Spinal cord (tissue), 10 donors: ENCODE measurements at places on chromosomes 5 and 9. TPM values are rescaled to one million over a fixed set of nuclear protein-coding genes. Genes with fewer than 3 reads are reported as not detected.

DNA sequence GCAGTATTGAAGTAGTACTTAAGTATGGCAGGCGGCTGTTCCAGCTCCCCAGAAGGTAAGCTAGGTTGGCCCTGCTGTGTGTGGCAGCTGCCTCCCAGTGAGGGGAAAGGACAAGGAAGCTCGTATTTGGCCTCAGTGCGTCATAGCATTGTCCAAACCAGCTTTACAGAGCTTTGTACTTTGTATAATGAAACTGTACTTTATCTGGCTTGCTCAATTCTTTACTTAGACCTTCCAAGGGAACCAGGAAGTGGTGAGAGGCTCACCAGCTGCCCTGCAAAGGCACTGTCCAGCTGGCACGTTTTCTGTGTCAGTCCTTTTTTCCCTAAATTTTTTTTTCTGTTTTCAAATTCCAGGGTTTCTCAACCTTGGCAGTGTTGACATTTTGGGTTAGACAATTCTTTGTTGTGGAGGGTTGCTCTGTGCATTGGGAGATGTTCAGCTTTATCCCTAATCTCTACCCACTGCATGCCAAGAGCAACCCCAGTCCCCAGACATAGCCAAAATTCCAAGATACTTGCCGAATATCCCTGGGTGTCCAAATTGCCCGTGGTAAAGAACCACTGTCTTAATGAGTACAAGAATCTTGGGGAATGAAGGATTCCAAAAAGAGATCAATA lies 474.5 kb downstream of the LRRC70 start:
- H3K27ac ChIP-seq = no peak overlapping the region
- no peak overlapping the region for H3K4me3 ChIP-seq
- no peaks in the 10 kb centered on the region for H3K4me1 ChIP-seq
- H3K27me3 ChIP-seq = no peaks in the 10 kb centered on the region
- no peak for DNase-seq

DNA sequence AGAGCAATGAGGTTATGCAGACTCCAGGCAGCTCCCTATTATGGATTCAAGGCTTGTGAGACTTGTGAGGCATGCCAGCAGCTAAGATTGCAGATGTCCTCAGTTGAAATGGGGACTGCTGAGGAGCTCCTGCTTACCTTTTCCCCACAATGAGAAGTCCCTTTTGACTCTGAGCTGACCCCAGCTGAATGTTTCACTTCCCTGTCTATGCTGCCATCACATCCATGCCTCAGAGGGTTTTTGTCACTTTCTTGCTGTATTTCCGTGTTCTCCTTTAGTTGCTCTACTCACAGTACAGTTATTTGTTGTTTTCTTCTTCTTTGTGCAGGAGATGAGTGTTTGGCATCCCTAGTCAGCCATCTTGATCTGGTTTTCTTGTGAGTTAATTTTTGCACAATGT lies 18.8 kb upstream of the OR2S2 start:
- H3K36me3 ChIP-seq = no peaks in the 10 kb centered on the region
- H3K4me1 ChIP-seq = no peaks in the 10 kb centered on the region
- no peak for DNase-seq
- H3K27me3 ChIP-seq = peaks cover 2% of the 10 kb centered on the region

DNA sequence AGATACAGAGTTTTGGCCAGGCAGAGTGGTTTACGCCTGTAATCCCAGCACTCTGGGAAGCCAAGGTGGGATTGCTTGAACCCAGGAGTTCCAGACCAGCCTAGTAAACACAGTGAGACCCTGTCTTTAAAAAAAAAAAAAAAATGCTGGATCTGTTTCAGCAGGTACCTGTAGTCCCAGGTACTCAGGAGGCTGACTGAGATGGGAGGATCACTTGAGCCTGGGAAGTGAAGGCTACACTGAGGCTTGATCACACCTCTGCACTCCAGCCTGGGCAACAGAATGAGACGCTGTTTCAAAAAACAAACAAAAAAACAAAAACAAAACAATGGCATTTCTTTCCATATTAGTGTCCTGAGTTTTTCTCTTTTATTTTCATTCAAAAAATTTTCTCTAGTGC lies 19.0 kb downstream of the UNC13B start:
- H3K27me3 ChIP-seq = no peaks in the 10 kb centered on the region
- H3K27ac ChIP-seq = no peak overlapping the region
- H3K4me3 ChIP-seq = no peak overlapping the region
- H3K36me3 ChIP-seq = peaks cover 3% of the 10 kb centered on the region
- H3K4me1 ChIP-seq = no peaks in the 10 kb centered on the region
- DNase-seq = no peak

DNA sequence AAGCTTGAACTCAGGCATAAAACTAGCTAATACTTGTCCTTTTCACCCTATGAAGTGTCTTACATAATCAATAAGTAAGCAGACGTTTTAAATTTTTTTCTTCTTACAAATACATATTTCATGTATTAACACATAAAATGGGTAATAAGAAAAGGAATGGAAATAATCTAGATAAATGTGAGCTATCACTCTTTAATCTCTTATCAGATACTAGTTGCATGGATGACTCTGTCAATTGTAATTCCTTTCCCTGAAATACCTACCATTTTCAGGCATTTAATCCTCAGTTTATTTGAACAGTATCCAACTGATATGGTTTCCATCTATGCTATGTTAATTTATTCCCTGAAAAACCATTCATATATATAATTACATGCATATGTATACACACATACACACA lies 166.0 kb upstream of the RGS7BP start:
- no peaks in the 10 kb centered on the region for H3K27me3 ChIP-seq
- no peaks in the 10 kb centered on the region for H3K36me3 ChIP-seq
- no peaks in the 10 kb centered on the region for H3K4me1 ChIP-seq
- no peak overlapping the region for H3K4me3 ChIP-seq

DNA sequence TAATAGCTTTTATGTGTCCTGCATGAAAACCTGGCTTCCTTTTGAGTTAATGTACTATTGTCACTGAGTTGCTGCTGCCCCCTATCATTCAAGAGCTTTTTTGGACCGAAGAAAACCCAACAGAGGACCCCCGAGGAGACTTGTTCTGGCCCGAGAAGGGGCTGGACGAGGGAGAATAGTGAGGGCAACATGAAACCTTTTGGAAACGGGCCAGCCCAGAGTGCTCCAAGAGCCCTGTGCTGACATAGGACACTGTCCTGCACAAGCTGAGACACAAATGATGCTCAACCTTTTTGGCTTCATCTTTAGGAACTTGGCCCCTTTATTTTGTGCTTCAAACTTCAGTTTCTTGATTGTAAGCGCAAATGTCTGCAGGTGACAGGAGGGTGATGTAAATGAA lies 4.0 kb upstream of the GADD45G start:
- no peak for DNase-seq
- peaks cover 36% of the 10 kb centered on the region for H3K4me1 ChIP-seq
- peaks cover 3% of the 10 kb centered on the region for H3K36me3 ChIP-seq
- H3K27me3 ChIP-seq = peaks cover 21% of the 10 kb centered on the region

DNA sequence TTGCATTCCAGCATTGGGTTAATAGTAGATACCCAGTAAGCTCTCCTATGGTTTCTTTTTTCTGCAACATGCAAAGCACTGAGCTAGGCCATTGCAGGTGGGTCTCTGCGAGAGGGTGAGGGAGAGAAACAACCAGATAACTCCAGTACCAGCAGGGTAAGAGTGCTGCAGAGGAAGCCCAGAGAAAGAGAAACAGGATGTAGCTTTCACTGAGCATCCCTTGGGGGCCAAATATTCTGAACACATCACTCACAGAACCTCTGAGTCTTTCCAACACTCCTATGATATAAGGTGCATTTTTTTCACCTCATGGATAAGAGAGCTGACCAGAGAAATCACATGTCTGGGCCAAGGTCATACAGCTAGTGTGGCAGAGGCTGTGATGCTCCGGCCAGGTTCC lies 76.7 kb downstream of the TRIM32 start:
- no peak for DNase-seq
- H3K4me1 ChIP-seq = no peaks in the 10 kb centered on the region
- H3K27ac ChIP-seq = no peak overlapping the region

- peak within 1 kb of the TSS; percentile 91 for H3K27ac ChIP-seq
- H3K36me3 ChIP-seq = no peaks in the 10 kb centered on the region
- peak; percentile 75 for DNase-seq
- H3K4me1 ChIP-seq = peaks cover 18% of the 10 kb centered on the region
Measured at GRCh38 chr9:35489313-35490154, at the start of gene RUSC2. RUSC2 (plus strand) TSS chr9:35490111; CDS start chr9:35546522, 56,411 bp downstream.

Gene ADAMTSL2
- 6.9 TPM for total RNA-seq

Gene SLC1A1
- total RNA-seq = 22.3 TPM

Gene CACNA1B
- 18.4 TPM for total RNA-seq
